ENCODE measurements at places on chromosomes 4 and X.

DNA sequence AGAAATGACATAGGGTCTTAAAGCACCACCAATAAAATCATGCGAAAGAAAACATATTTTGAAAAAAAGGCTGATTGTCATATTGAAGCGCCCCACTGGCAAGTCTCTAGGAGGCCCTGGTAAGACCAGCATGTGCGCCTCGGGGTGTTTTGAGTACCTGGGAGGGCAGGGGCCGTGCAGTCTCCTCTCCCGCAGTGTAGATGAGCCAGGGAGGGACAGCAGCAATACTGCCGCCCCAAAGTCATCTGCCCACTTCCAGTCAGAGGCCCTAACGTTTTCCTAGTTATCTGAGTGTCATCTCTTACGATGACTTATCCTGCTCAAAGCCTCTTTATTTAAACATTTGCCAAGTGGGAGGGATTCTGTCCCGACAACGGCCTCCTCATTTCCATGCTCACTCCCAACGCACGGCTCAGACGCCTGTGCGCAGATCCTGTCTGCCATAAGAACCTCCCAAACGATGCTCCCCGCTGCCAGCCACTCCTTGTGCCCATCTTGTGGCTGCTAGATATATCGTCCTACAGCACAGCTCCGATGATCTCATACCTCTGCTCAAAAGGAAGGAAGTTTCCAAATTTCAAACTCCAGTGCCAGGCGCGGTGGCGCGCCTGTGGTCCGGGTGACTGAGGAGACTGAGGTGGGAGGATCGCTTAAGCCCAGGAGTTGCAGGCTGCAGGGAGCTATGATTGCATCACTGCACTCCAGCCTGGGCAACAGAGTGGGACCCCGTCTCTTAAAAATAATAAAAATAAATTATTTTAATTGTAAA is 17.2 kb upstream of the SCRG1 start:
- DNase-seq: no peak

GRCh38 chrX:148928811-148929210 is 428.4 kb downstream of the AFF2 start:
- DNase-seq: no peak

- DNase-seq: no peak
Observed at GRCh38 chrX:24229976-24230375, 80.4 kb downstream of the ZFX start.

- DNase-seq: peak; percentile 48
Observed at GRCh38 chr4:113979905-113980615, 613 bp upstream of the ARSJ start.
